ENCODE measurements at places on chromosomes 12 and 14.

- DNase-seq, result no peak
Observed at GRCh38 chr12:50441763-50442162, 41.1 kb downstream of the LARP4 start.

DNA sequence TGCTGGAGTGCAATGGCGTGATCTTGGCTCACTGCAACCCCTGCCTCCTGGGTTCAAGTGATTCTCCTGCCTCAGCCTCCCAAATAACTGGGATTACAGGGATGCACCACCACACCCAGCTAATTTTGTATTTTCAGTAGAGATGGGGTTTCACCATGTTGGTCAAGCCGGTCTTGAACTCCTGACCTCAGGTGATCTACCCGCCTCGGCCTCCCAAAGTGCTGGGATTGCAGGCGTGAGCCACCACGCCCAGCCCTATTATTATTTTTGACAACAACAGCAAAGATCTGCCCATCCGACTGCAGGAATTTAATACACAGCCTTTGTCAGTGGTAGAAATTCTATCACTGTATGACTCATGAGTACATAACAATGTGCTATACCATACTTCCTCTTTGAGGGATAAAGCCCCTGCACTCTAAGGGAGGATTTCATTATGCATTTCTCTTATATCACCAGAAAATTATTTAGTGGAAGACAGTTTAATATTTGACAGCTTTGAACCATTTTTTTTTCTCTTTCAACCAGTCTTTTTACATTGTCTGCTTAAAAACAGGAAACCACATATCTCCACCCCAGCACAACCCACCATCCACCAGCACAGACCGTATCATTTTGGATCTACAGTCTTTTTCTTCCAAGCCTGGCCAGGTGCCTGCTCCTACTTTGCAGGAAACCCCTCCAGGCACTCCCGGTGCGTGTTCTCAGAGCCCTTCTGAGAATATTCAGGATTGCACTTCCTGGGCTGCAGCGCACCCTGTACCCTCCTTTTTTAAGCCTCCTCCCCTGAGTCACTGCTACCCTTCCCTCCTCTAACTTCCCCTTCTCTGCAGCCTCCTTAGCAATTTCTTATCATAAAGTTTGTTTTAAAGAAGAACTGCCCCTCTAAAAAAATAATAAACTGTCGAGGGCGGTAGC is 594 bp downstream of the ARHGDIB start:
- no peak for DNase-seq

GRCh38 chr14:75053396-75054291 is 2.4 kb upstream of the MLH3 start:
- DNase-seq, result no peak

- no peak for DNase-seq
Observed at GRCh38 chr12:89575374-89575773, 49.5 kb upstream of the POC1B start.

- peak; percentile 37 for DNase-seq
Observed at GRCh38 chr14:55454264-55455002, 14.0 kb upstream of the TBPL2 start.

GRCh38 chr12:64691227-64691794 is 67.9 kb downstream of the GNS start:
- DNase-seq, result peak; percentile 87

DNA sequence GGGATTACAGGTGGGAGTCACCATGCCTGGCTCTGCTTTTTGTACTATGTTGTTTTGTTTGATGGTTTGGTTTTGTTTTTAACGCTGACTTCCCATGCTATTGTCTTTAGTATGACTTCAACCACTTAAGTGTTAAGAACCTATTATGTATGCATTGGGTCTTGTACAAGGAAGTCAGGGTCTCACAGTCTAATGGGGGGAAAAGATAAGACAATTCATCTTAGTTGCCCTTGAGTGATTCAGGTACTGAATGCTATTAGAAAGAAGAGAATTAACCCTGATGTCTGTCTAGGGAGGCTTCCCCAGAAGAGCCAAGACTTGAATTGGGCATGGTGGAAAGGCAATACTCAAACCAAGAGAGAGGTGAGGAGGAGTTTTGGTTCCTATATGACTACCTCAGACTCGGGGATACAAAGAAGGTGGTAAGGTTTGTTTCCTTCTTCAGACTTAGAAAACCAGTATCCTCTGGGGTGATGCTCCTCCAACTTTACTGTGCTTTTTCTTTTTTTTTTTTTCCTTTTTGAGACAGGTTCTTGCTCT is 64.6 kb downstream of the SUSD6 start:
- DNase-seq, result no peak

GRCh38 chr12:22215467-22216253 is 118.8 kb downstream of the ST8SIA1 start:
- DNase-seq, result no peak

GRCh38 chr12:127358888-127359287 is 908.1 kb upstream of the TMEM132C start:
- no peak for DNase-seq

GRCh38 chr14:56844406-56845002 is 34.2 kb upstream of the OTX2 start:
- DNase-seq, result no peak

DNA sequence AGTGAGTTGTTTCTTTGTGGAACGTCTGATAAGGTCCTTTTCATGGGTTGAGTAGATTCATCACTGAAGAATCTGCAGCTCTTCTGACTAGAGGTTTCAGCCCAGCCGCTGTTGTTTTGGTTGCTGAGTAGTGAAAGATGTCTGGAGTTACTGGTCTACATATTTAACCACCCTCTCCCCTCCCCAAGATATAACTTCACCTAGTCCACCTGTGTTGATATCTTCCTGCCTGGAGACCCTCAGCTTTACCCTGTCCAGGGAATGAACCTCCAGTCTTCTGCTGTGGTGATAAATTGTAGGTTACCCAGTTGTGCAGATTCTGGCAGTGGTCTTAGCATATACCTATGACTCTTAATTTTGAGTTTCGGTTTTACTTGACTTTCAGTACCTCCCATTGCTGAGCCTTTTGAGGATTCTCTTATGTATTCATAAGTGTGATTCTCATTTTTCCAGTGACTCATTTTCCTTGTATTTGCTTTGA is 62.9 kb downstream of the CCDC91 start:
- no peak for DNase-seq

GRCh38 chr12:70040141-70040540 is 203.1 kb upstream of the CNOT2 start:
- no peak for DNase-seq

- no peak for DNase-seq
Observed at GRCh38 chr14:96497087-96497486, 5.1 kb upstream of the PAPOLA start.

DNA sequence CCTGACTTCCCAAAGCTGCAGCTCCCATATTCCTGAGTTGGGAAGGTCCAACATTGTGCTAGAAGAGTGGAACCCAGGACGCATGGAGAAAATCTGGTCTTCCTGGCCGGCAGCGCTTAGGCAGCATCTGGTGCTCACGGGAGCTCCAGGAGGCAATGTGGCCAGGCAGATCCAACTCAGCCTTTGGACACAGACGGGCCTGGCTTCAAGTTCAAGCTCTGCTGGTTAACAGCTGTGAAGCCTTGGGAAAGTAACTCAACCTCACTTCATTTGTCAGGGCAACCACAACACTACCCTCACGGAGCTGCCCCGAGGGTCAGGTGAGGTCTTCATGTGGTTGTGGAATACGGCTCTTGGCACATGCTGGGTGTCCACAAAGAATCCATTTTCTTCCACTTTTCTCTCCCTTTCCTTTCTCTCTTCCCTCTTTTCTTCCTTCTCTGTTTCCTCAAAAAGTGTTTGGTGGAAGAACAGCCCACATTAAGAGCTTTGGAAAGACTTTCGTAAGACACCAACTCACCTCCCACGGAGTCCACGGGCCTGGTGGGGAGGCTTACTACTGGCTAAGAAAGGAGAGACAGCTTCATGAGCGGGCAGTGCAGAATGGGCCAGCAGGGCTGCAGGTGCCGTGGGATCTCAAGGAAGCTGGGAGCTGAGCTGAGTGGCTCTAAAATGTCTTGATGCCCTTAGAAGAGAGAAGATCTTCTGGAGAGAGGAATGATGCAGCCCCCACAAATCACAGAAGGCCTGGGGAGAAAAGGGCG is 2.4 kb upstream of the FAM181A start:
- DNase-seq, result no peak

DNA sequence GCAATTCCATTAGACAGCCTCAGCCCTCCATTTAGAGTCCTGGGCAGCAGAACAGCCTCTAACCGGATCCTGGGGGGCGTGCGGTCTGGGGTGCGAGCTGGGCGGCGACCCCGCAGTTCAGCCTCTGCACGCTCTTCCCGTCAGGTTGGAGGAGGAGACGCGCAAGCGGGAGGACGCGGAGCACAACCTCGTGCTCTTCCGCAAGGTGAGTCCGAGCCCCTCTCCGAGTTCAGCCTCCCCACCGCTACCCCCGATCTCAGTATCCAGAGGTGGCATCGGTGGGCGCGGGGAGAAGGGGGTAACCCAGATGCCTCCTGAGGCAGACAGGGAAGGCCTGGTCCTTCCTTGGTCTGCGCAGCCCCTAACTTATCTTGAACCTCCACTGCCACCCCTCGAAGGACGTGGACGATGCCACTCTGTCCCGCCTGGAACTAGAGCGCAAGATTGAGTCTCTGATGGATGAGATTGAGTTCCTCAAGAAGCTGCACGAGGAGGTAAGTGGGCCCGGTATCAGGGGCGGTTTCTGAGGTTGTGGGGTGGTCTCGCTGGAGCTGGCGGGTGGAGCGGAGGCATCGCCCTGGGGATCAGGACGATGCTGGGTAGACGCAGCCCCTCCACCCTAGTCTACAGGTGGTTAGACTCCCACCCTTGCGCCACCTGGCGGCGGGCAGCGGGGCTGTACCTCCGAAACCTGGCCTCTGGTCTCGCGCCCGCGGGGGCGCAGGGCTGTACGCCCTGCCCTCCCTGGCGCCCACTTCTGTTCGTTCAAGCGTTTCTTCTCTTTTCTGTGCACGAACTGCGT is 1.3 kb downstream of the PRPH start:
- DNase-seq, result peak; percentile 47

- DNase-seq, result no peak
Observed at GRCh38 chr14:99781853-99782610, 11.2 kb upstream of the EML1 start.
